Mesenchymal stem cell (in vitro differentiated cells and primary cell): ENCODE measurements at places on chromosomes 5 and 9.
A peak's percentile ranks its signal among the peaks of the same experiment; 100 is the strongest.

GRCh38 chr5:143776951-143777350 is 35.0 kb upstream of the HMHB1 start:
- no peak for DNase-seq
- no peaks in the 10 kb centered on the region for H3K36me3 ChIP-seq
- no peaks in the 10 kb centered on the region for H3K4me1 ChIP-seq
- H3K27ac ChIP-seq = no peak overlapping the region

DNA sequence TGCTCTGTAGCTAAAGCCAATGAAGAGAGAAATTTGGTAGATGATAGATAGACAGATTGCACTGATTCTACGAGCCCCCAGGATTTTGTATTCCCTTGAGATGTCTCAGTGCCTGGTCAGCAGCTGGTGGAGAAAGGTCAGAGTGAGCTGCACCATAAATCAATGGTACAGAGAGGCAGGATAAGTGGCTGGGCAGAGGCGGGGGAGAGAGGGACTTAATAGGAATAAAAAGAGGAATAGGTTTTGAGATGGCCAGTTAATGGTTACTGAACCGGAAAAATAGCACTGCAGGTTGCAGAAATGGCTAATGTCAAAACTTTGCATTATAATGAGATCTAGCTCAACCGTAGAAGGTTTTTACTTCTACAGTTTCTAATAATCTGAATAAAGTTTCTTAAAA is 47.9 kb upstream of the SLC12A2 start:
- no peak overlapping the region for H3K27ac ChIP-seq
- H3K4me3 ChIP-seq = no peak overlapping the region
- H3K36me3 ChIP-seq = peaks cover 3% of the 10 kb centered on the region
- H3K4me1 ChIP-seq = peaks cover 2% of the 10 kb centered on the region

GRCh38 chr9:106625259-106625789 is 237.6 kb upstream of the ZNF462 start:
- no peak for DNase-seq
- H3K36me3 ChIP-seq = no peaks in the 10 kb centered on the region
- no peak overlapping the region for H3K27ac ChIP-seq
- H3K4me3 ChIP-seq = no peak overlapping the region

GRCh38 chr5:78649211-78649695 is 681 bp upstream of the LHFPL2 start:
- peaks cover 10% of the 10 kb centered on the region for H3K4me1 ChIP-seq
- DNase-seq = peak; percentile 33
- H3K27me3 ChIP-seq = no peaks in the 10 kb centered on the region

- DNase-seq = no peak
- H3K27me3 ChIP-seq = no peaks in the 10 kb centered on the region
- H3K4me3 ChIP-seq = no peak overlapping the region
Measured at GRCh38 chr5:80915716-80916115, 44.4 kb upstream of the RASGRF2 start.

- H3K36me3 ChIP-seq = no peaks in the 10 kb centered on the region
- H3K27me3 ChIP-seq = no peaks in the 10 kb centered on the region
- H3K4me1 ChIP-seq = no peaks in the 10 kb centered on the region
Measured at GRCh38 chr5:64487283-64487682, 18.5 kb upstream of the RGS7BP start.

DNA sequence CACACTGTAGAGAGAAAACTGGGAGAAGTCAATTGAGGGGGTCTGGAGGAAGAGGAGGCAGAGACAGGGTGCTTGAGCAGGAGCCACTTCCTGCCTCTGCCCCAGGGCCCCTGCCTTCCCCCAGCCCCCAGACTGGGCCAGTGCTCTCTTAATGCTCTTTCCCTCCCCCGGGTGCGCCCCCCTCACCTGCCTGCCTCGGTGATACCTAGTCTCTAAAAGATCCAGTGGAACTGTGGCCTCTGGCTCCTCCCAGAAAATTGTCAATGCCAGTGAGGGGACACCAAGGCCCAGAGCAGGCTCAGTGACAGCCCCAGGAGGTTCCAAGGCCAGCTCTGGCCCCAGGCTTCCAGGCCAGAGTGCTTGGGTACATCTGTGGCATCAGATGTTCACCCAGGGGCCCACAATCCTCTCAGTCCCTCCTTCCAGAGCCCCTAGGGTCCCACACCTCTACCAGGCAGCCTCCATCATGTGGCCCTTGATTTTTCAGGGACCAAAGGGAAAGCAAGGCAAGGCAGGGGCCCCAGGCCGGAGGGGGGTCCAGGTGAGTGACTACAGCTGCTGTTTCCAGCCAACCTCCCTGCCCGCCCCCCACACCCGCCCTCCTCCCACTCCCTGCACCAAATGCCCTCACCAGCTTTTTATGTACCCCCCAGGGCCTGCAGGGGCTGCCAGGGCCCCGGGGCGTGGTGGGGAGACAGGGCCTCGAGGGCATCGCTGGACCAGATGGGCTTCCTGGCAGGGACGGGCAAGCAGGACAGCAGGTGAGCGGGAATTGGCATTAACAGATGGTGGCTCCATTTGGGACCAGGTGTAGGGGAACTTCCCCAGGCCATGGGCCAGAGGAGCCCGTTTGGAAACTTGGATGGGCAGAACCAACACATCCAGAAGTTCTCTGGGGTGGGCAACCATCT is 33.1 kb upstream of the ORM1 start:
- DNase-seq = no peak
- peaks cover 52% of the 10 kb centered on the region for H3K4me1 ChIP-seq
- H3K27ac ChIP-seq = no peak overlapping the region
- H3K27me3 ChIP-seq = no peaks in the 10 kb centered on the region
- H3K4me3 ChIP-seq = no peak overlapping the region

GRCh38 chr9:26229324-26230054 is 551.2 kb upstream of the TUSC1 start:
- DNase-seq = no peak
- H3K36me3 ChIP-seq = no peaks in the 10 kb centered on the region
- no peaks in the 10 kb centered on the region for H3K27me3 ChIP-seq
- H3K27ac ChIP-seq = no peak overlapping the region
- H3K4me3 ChIP-seq = no peak overlapping the region

GRCh38 chr5:54869691-54870090 is 115.7 kb downstream of the ESM1 start:
- H3K4me1 ChIP-seq = no peaks in the 10 kb centered on the region
- H3K27me3 ChIP-seq = peaks cover 43% of the 10 kb centered on the region
- no peak for DNase-seq

DNA sequence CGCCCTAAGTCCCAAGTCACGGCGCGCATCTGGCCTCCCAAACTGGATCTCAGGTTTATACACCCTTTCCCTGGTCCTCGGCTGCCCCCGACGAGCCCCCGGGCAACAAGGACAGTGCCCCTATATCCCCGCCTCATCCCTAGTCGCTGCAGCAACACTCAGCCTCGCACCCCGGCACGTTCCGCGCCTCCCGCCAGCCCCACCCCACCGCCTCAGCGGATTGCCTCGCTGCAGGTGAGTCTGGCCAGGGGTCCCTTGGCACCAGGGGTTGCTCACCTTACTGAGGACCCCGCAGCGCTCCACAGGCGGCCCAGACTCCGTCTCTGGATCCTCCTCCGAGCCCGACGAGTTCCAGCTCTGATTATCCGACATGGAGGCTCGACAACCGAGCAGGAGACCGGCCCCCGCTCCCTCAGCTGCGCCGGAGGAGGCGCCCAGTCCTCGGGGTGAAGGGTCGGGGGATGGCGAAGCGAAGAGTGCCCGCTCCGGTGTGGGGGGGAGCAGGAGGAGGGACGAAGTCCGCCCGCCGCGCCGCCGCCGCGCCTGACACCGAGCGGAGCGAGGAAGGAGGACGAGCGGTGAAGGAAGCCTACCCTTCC is 494 bp downstream of the CERT1 start:
- H3K36me3 ChIP-seq = no peaks in the 10 kb centered on the region
- no peak for DNase-seq
- H3K27ac ChIP-seq = peak overlapping the region; percentile 11
- peak overlapping the region; percentile 94 for H3K4me3 ChIP-seq

DNA sequence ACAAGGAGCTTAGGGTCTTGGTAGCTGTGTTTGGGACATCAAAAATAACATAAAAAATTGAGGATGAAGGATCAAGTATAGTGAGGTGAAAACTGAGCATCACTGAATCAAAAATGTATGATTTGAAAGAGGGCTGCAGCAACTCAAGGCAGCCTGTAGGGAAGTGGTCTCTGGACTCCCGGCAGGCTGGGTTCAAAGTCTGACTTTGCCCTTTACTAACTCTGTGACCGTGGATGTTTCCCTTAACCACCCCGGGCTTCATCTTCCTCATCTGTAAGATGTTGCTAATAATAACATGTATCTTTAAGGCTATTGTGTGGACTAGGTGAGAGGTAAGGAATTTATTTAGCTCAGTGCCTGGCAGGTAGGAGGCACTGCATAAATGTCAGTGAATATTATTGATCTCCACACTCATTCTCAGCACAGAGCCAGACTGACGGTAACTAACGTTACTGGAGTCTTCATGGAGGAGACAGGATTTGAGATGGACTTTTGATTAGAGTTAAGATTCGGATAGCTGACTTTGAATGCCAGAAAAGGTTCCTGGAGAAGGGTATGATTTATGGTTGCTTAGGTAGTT is 367.3 kb downstream of the NDUFS4 start:
- no peaks in the 10 kb centered on the region for H3K36me3 ChIP-seq
- no peak overlapping the region for H3K27ac ChIP-seq
- no peaks in the 10 kb centered on the region for H3K4me1 ChIP-seq
- H3K27me3 ChIP-seq = no peaks in the 10 kb centered on the region
- no peak for DNase-seq

GRCh38 chr5:136420168-136420898 is 55.0 kb upstream of the TRPC7 start:
- H3K27ac ChIP-seq = no peak overlapping the region
- H3K36me3 ChIP-seq = no peaks in the 10 kb centered on the region
- DNase-seq = no peak
- H3K27me3 ChIP-seq = no peaks in the 10 kb centered on the region
- H3K4me1 ChIP-seq = no peaks in the 10 kb centered on the region

DNA sequence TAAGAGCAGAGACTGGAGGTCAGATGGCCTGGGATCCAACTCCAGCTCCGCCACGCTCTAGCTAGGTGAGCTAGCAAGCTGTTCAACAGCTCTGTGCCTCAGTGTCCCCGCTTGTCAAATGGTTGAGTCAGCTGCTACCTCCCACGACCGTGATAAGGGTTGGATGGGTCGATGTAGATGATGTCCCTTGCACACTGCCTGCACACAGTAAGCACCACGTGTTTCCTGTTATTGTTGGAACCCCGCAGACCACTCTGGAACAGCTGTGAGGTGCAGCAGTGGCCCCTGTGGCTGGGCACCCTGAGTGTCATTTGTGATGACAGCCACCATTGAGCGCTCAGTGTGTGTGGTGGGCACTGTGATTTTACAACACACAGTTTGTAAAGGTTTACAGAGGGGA is 54.0 kb upstream of the CTSL start:
- no peak overlapping the region for H3K4me3 ChIP-seq
- no peaks in the 10 kb centered on the region for H3K27me3 ChIP-seq
- H3K36me3 ChIP-seq = peaks cover 2% of the 10 kb centered on the region
- no peak for DNase-seq

GRCh38 chr5:17898766-17899165 is 264.5 kb downstream of the TAF11L14 start:
- H3K4me1 ChIP-seq = no peaks in the 10 kb centered on the region
- H3K36me3 ChIP-seq = no peaks in the 10 kb centered on the region
- no peak overlapping the region for H3K27ac ChIP-seq
- no peak for DNase-seq
- no peaks in the 10 kb centered on the region for H3K27me3 ChIP-seq

GRCh38 chr9:113579283-113580040 is 115.9 kb downstream of the RGS3 start:
- H3K4me1 ChIP-seq = peaks cover 60% of the 10 kb centered on the region
- H3K36me3 ChIP-seq = peaks cover 8% of the 10 kb centered on the region
- peak; percentile 71 for DNase-seq
- no peaks in the 10 kb centered on the region for H3K27me3 ChIP-seq
- H3K27ac ChIP-seq = peak overlapping the region; percentile 95

DNA sequence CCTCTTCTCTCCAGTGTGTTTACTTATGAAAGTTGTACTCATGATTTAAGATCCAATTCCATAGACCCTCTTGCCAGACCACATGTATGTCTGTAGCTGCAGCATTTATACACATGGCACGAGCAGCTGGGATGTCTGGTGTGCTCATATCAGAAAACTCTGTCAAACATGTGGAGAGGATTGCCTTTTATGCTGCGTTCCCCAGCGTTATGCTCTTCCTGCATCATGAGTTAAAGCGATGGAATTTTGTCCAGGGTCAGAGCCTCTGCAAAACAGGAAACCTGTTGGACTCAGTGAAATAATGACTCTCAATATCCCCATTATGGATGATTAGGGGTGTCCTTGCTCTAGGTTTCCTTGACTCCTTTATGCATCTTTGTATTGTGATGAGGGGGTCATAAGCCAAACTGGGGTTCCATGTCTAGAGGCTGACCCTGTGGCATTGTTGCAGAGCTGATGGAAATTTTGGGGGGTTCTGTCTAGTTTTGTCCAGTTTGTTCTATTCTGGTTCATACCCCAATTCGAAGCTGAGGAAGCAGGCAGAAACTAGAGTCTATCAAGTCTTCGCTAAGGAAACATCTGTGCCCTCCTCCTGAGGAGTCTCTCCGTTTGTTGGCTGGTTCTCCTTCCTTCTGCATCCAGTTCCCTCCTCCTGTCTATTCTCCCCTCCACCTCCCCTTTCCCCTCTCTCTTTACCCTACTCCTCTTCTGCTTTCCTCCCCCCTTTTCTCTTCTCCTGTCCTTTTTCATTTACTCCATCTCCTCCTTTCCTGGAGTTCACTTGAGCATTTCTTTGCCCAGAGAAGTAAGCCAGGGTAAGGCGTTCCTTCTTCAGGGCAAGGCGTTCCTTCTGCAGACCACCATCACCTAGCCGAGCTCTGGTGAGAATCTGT is 252.8 kb downstream of the MAST4 start:
- H3K36me3 ChIP-seq = no peaks in the 10 kb centered on the region
- DNase-seq = peak; percentile 22
- H3K4me1 ChIP-seq = no peaks in the 10 kb centered on the region
- H3K4me3 ChIP-seq = no peak overlapping the region
- H3K27ac ChIP-seq = no peak overlapping the region

GRCh38 chr5:6043491-6044310 is 334.6 kb downstream of the MED10 start:
- no peaks in the 10 kb centered on the region for H3K36me3 ChIP-seq
- no peak for DNase-seq
- no peak overlapping the region for H3K27ac ChIP-seq
- no peaks in the 10 kb centered on the region for H3K4me1 ChIP-seq
- H3K27me3 ChIP-seq = no peaks in the 10 kb centered on the region
- no peak overlapping the region for H3K4me3 ChIP-seq
